ENCODE measurements at places on chromosomes 2 and 18.

DNA sequence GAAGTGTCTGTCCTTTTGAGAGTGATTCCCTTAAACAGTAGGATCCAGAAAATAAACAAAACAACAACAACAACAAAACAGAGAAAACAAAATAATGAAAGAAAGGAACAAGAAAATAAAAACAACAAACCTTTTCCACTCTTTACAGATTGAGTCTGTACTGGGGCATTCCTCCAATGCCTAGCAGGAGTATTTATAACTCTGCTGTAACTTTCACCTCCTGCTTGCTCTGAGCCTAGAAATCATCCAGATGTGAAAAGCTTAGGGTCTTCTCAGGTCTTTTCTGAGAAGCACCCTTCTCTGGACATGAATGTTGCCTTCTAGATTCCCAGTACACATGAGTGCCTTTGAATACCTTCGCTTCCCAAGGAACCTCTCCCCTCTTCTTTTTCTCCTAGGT lies 1239.4 kb downstream of the CNTNAP5 start:
- no peak for DNase-seq

- DNase-seq, result no peak
These were observed 17.5 kb downstream of the YWHAQ start for GRCh38 chr2:9613291-9613690.

DNA sequence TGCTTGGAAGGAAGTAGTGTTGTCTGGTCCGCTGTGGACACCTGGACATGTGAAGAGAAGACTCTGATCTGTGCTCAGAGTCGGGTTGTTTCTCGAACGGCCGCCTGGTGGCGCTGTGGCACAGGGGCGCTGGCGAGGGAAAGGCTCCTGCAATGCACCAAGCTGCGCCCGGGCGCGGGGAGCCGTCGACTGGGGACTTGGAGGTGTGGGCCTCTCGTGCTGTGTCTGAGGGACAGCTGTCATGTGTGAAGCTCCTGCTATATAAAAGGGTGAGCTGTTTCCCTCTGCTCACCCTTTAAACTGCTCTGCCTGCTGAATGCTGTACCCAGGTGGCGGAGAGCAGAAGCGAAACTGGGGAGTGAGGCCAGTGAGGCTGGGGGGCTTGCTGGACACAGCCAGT lies 44.0 kb downstream of the GNAL start:
- DNase-seq, result peak; percentile 76

DNA sequence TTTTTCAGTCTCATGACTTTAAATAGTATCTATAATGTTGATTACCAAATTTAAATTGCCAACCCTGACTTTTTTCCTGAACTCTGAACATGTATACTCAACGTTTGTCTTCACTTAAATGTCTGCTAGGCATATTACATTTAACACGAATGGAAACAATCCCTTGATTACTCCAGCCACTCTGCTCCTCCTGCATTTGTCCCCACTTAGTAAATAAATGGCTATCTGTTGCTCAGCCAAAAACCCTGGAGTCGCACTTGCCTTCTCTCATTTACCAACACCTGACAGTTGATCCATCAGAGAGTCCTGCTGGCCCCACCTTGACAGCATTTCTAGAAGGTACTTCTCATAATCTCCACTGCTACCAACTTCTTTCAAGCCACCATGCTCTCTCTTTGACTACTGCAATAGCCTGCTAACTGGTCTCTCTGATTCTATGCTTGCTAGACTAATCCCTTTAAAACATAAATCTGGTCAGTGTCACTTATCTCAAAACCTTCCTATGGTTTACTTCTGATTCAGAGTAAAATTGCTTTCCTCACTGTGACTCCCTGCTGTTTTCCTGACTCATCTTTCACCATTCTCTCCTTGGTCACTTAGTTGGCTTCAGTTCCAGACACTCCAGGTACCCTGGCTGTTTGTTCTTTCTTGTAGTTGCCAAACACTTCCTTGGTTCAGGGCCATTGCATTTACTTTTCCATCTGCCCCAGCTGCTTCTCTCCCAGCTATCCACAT lies 31.9 kb downstream of the SPAG16 start:
- DNase-seq, result peak; percentile 0

- no peak for DNase-seq
These were observed 71.3 kb downstream of the CCDC93 start for GRCh38 chr2:117942551-117942950.

DNA sequence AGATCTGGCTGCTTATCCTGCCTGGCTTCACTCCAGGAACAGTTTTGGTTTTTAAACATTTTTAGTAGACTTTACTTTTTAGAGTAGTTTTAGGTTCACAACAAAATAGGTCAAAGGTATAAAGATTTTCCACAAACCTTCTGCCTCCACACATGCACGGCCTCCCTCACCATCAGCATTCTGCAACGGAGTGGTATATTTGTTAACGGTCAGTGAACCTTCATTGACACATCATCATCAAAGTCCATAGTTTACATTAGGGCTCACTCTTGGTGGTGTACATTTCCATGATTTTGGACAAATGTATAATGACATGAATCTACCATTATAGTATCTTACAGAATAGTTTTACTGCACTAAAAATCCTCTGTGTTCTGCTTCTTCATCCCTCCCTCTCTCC lies 303.1 kb upstream of the EPAS1 start:
- no peak for DNase-seq

DNA sequence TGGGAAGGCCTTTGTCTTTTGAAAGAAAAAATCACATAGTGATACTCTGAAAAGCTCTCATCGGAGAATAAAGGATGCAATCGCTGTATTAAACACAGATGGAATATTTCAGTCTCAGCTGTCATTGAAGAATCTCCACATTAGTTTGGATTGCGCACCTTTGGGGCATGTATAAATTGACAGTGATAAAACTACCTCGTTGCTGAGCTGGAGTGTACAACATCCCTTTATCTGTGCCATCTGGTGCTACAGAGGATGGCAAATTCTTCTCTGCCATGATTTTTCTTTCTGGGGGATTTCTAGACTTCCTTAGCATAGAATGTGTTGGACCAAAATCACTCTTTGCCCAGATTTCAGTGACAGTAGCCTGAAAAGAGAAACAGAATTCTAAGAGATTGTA lies 185.3 kb downstream of the PARD3B start:
- no peak for DNase-seq

- no peak for DNase-seq
These were observed 6.3 kb downstream of the THOC1 start for GRCh38 chr18:261398-262073.

DNA sequence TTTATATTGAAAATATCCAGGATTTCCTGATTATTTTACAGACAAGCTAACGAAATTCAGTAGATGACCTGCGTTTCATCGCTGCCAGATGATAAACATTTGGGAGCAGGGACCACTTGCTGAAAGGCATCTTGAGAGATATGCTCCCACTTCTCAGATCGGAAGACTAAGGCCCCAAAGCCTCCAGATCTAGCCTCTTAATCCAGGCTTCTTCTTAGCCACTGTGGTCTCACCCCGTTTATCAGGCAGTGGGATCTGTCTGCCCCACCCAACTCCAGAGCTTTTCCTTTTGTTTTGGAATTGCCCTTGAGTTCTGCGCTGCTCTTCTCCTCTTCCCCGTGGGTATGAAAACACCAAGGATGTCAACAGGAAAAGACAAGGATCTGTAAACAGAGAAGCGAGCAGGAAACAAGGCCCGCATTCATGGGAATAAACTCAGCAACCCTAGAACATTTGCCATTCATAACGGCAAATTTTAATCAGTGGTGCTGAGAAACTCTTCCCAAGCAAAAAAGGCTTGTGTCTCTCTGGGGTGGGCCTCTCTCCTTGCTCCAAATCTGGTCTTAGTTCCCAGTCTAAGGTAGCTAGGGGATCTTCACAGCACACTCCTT lies 21.4 kb downstream of the MYL12B start:
- DNase-seq, result no peak

DNA sequence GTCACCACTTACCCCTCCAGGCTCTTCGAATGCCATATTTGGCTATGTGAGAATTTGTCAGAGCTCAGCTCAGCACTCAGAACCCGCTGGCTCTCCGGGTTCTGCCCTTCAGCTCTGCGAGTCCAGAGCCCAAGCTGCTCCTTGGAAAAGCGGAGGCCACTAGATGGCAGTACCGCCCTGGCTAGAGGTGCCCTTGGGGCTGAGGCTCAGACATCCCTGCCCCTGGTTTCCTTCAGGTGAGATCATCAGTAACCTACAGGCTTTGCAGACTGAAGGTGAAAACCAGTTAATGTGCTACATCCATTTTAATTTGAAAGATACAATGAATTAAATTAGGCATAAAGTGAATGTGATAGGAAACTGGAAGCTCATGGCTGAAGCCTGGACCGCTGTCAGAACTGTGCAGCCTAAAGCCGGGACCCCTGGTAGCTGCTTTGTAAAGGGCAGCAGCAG lies 285.6 kb downstream of the AGAP1 start:
- peak; percentile 71 for DNase-seq

DNA sequence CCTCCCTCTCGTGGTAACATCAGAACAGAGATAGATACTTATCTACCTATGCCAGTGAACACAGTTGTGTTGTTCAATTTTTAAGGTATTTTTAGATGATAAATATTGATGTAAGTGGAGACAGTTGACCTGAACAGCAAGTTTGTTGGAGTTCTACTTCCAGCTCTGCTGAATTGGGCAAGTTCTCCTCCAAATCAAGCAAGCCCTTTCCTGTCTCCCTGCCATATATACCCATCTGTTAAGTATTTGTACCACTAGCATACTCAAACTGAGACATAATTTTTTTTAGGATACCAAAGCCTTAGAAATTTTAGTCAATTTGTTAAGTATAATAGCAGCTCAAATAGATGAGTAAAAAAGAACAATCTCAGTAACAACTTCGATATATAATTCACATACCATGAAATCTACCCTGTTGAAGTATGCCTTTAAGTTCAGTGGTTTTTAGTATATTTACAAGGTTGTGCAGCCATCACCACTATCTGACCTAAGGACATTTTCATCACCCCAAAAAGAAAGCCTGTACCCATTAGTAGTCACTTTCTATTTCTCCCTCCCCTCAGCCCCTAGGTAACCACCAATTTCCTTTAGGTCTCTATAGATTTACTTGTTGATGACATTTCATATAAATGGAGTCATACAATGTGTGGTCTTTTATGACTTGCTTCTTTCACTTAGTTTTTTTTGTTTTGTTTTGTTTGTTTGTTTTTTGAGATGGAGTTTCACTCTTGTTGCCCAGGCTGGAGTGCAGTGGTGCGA lies 61.8 kb downstream of the COX7A2L start:
- DNase-seq, result no peak

GRCh38 chr18:75314117-75314516 lies 103.5 kb downstream of the TSHZ1 start:
- DNase-seq, result no peak

GRCh38 chr2:171523088-171524017 lies 1.1 kb downstream of the CYBRD1 start:
- DNase-seq, result peak; percentile 51

GRCh38 chr2:7116511-7116910 lies 199.3 kb downstream of the RNF144A start:
- no peak for DNase-seq

DNA sequence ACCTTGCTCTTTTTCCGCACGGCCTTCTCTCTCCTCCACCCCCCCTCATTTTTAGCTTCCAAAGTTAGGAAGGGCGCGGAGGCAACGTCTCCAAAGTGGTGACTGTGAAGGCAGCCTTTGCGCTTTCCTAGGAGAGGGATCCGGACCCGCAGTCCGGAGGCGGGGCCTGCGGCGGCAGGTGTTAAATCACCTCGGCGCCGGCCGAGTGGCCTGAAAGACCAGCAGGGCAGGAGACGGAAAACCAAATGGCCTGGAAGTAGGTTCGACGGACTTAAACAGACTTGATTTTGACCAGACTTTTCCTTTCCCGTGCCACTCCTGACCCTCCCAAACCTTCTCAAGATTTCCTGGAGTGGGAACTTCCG lies 615 bp downstream of the GORASP2 start:
- DNase-seq, result peak; percentile 27

GRCh38 chr2:98541489-98541888 lies 66.8 kb downstream of the COA5 start:
- no peak for DNase-seq

GRCh38 chr2:128635361-128635900 lies 316.8 kb upstream of the HS6ST1 start:
- DNase-seq, result no peak

GRCh38 chr2:141068053-141068682 lies 1062.6 kb downstream of the LRP1B start:
- no peak for DNase-seq

DNA sequence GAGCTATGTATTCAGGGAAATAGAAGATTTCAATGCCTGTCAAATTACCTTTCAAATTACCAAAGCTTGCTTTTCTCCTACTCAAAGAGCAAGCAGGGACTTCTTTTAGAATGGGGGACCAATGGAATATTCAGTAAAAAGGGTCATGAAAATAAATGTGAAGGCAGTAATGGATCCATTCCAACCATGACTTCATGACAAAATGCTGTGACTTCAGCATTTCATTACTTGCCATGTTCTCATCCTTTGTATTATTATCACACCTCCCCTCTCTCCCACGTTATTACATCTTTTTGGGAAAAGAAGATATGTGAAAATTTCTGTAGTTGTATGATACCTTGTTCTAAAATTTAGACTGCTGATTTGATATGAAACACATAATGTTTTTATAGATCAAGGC lies 864.0 kb upstream of the FSHR start:
- DNase-seq, result no peak

DNA sequence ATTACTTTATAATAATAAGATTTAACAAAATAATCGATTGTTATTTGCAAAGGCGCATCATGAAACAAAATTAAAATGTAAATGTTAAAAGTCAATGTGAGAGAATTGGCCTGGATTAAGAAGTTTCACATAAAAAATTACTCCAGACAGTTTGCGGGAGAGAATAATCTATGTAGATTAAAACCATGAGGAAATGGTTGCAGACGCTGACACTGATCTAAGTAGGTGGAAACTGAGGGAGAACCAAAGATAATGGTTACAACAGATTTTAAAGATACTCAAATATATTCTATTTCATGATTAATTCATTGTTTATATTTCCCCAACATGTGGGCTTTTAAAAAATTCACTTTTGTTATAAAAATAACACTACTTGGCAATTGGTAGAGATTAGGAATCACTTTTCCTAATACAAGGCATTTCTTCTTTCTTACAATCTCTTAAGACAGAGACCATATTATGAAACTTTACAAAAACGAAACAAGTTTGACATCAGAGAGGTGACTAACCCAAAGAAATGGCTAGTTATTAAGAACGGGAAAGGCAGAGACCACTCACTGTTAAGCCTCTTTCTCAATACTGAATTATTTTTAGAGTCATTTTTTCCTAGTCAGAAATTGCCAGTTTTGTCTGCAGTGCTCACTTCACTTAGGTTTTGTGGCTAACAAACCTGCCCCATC lies 1.6 kb downstream of the KANSL1L start:
- DNase-seq, result no peak

GRCh38 chr18:34411952-34412351 lies 187.2 kb upstream of the NOL4 start:
- DNase-seq, result no peak

GRCh38 chr2:37892436-37893114 lies 32.5 kb upstream of the RMDN2 start:
- no peak for DNase-seq
